Activated naive CD4-positive, alpha-beta T cell treated with anti-CD3 and anti-CD28 coated beads, Interleukin-2, amount 50 U/mL, for 72 hours (primary cell): ENCODE measurements at places on chromosomes 5 and 9.

DNA sequence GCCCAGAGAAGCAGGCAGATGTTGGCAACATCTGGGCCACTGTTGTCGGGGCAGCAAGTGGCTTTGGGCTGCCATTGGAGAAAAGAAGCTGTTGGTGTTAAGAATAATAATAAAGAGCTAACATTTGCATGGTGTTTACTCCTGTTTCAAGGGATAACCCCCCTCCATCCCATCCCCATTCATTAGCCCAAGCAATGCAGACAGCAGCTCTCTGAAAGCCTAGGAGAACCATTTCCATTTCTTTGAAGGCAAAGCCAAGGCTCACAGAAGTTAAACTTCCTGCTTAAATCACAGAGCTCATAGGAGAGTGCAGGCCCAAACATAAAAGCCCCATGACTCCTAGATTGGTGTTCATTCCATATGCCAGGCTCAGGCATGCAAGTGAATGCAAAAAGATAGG is 175.4 kb downstream of the ASTN2 start:
- DNase-seq: no peak

DNA sequence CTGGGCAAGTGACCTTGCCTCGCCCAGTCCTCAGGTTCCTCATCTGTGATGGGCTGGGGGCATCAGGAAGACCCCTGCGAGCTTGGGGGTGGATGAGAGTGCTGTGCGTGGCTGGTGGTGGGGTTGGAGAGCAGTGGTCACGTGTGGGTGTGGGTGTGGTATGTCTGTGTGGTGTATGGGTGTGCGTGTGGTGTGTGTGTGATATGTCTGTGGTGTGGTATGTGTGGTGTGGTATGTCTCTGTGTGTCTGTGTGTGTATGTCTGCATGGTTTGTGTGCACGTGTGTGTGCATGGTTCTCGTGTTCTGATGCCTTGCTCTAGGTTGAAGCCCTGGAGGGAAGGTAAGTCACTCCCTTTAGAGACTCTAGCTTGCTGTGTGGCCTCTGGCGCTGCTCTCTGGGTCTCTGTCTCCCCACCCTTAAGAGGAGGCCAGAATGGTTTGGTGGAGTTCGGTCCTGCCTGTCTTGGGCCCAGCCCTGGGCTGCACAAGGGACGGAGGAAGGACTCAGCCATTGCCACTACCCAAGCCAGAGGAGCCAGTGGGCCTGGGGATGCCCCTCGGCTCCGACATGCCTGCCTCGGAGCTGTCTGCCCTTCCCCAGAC is 87.0 kb downstream of the RXRA start:
- no peak for DNase-seq

GRCh38 chr5:126108470-126108869 is 314.7 kb upstream of the GRAMD2B start:
- DNase-seq: no peak

DNA sequence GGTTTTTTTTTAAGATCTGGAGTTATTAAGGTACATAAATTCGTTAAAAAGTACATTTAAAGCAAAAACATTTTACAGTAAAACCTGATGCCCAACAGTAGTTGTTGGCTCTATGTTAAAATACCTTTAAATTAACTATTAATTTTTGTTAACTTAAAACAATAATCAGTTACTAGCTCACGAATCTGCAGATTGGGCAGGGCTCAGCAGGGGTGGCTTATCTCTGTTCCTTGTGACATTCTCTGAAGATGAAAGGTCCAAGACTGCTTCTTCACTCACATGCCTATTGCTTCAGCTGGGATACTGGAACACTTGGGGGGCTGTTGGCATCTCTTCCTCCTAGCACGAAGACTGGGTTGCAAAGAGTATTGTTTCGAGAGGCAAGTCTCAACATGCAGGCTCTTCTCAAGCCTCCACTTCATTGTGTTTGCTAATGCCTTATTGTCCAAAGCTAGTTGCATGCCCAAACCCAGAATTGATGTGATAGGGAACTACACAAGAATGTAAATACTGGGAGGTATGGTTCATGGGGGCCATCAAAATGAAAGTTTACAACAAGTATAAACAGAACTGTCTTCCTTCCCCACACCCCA is 46.6 kb downstream of the MAP3K1 start:
- DNase-seq: no peak

DNA sequence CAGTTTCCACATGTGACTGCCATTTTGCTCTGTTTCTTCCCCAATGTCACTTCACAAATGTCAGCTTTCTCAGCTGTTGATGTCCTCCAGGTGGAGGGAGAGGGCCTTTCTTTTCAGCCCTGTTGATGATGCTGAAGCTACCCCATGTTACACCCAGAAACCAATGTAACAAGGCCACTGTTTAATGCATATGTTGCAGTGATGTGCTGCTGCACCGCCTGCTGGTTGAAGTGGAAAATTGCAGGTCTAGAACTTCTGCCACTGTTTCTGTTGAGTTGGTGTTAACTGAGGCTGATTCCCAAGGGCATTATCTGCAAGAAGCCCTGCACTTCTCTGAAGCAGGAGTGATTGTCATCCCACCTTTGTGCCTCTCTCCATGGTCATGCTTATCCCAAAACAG is 428.4 kb downstream of the KDM4C start:
- DNase-seq: peak; percentile 12

DNA sequence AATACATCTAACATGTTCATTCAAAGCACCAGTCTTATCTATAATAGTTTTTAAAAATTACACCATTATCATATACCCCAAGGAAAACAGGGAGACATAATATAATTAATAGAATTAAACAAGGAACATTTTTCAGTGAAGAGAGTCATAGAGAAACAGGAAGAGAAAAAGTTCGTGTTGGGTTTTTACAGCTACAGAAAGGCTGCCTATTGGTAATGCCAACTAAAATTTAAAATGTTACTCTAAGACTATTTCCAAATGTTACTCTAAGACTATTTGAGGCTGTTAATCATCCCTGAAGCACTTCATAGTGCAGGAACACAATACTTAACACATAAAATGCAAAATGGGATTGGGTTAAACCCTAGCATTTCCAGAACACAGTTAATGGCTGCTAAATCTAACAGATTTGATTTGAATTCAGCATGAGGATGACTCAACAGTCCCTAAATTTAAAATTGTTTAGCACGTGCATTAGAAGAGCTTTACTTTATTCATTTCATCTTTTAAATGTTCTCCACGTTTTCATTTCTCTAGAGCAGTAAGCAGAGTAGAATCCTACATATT is 54.5 kb downstream of the OXCT1 start:
- DNase-seq: no peak

- no peak for DNase-seq
Measured at GRCh38 chr5:169089343-169089742, 211.6 kb downstream of the SLIT3 start.

- DNase-seq: no peak
Measured at GRCh38 chr9:112866662-112867274, 23.9 kb downstream of the SLC46A2 start.

- no peak for DNase-seq
Measured at GRCh38 chr5:139915266-139915665, 119.7 kb downstream of the PSD2 start.

DNA sequence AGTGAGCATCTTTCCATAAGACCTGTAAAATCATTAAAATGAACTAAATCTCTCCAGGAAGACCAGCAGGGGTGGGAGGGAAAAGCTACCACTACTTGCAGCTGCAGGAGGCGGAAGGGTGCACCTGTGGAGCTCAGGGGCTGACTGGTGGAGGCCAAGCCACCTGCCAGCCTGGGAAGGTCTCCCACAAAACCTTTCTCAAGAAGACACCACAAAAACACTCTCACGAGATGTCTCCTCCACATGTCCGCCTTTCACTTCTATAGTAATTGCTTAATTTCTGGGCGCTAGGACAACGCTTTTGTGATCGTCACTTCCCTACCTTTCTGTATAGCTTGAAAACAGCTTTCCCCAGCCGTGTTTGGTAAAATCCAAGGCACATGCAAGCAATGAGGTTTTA is 114.4 kb downstream of the ROR2 start:
- no peak for DNase-seq

DNA sequence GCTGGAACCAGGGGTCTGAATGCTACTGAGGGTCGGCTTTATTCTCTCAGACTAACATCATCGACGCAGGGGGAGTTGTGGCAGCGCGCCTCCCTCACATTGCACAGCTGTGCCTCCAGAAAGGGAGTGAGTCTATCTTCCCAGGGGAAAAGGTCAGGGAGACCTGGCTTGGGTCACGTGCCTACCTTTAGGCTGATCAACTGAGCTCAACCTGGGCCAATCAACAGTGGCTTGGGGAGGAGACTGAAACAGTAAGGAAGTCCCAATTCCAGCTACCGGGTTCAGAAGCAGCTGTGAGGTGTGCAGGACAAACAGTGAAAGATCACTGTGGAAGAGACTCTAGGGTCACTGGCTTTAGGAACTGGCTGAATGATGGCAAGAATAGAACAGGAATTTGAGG is 14.3 kb downstream of the SNX30 start:
- no peak for DNase-seq

GRCh38 chr9:130770679-130771442 is 64.2 kb upstream of the ABL1 start:
- DNase-seq: no peak

DNA sequence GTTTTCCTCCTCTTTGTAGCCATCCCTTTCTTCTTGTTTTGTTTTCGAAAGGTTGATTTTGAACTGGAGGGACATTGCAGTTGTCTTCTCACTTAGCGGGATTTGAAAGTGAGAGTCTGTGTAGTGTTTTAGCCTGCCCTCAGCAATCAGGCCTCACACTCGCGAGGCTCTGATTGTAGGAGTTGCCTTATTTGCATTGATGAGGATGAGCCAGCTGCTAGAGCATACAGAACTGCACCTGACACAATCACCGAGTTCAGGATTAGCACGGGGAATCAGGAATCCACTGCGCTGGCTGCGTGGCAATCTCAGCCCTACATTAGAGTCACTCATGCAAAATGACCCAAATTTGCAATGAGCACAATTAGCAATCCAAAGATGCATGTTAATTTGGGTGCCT is 122.5 kb upstream of the TMEM161B start:
- no peak for DNase-seq

GRCh38 chr9:36316611-36317317 is 58.5 kb upstream of the GNE start:
- DNase-seq: no peak

- no peak for DNase-seq
Measured at GRCh38 chr5:57113481-57113880, 60.4 kb upstream of the GPBP1 start.

DNA sequence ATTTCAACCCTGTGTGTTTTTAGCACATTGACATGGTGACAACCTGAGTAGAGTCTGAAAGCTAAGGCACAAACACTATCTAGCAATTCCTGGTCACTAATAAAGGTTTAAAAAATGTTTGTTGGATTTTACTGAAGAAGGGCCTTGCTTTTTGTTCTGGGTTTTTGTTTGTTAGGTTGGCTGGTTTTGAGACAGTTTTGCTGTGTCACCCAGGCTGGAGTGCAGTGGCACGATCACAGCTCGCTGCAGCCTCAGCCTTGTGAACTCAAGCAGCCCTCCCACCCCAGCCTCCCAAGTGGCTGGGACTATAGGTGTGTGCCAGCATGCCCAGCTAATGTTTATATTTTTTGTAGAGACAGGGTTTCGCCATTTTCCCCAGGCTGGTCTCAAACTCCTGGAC is 39.0 kb downstream of the PRKACG start:
- no peak for DNase-seq

DNA sequence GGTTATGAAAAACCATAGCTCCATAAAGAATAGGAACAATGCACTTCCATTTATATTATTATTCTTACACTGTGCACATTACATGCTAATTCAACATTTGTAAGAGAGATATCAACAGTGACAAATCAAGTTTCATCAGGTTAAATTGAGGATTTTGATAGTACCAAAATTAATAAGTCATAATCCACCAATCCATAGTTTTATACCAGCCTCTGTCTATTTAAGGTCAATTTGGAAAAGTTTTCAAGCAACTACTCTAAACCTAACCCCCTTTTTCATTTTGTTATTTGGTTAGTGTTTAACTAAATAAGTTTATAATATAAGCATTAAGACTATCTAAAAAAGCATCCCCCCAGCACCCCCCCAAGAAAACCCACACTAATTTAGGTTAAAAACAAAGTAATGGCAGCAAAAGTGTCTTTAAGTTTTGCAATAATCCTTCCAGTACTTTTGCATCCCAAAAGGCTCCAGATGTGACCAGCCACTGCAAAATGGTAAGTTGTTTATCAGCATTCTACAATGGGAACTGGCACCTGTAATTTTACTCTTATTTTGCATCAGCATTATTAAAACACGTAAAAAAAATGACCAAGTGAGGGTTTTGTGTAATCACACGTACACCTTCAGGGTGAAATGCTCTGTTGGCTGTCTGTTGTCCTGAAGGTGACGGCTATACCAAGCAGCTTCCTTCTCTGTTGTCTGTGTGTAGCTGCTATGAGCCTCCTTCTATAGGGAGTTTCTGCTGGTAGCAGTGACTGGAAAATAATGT is 36.8 kb upstream of the SSBP2 start:
- no peak for DNase-seq

- DNase-seq: no peak
Measured at GRCh38 chr5:116740771-116741170, 166.1 kb upstream of the SEMA6A start.

DNA sequence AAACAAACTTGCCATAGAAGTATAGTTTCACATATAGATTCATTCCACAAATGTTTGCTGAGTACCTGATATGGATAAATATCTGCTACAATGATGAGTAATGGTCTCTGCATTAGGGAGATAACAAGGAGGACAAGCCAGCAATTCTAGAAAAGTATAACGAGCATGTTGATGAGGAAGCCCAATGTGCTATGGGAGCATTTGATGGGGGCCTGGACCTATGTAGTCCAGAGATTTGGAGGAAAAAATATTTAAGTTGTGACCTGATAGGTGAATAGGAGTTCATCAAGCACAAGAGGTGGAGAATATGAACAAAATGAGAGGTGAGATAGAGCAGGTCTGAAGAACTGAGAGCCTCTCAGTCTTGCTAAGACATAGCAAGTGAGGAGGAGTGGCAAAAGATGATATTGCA is 14.4 kb upstream of the TMEM245 start:
- DNase-seq: no peak

GRCh38 chr9:6667633-6668280 is 22.2 kb upstream of the GLDC start:
- DNase-seq: no peak

DNA sequence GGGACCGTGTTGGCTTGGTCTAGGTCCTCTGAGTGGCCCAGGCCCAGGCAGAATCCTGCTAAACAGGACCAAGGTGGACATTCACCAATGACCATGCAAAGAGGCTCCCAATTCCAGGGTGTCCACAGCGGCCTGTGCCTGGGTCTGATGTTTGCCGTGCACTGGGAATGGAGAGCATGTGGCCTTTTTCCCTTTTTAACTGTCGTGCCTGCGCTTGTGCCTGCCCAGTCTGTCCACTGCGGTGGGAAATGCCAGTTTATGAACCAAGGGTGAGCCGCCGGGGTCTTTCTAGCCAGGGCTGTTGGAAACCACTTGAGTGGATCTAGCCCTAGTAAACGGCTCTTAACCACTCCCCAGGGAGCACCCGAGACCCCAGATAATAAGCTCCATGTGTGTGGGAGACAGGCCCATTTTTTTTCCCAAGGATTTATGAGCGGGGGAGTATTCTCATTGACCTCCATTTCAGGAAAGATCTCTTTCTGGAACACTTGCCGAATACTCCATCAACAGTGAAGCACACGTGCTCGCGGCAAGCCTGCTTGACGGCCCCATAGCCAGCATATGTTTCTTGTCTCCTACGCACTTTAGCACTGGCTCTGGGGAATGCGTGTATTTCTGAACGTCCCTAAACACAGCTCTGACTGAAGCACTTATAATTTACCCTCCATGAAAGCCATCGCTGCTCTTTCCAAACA is 93.2 kb upstream of the PHYKPL start:
- no peak for DNase-seq
